ENCODE measurements at places on chromosomes 6 and 20.

- no peak for DNase-seq
These were observed 289.1 kb upstream of the PREP start for GRCh38 chr6:105691971-105692370.

DNA sequence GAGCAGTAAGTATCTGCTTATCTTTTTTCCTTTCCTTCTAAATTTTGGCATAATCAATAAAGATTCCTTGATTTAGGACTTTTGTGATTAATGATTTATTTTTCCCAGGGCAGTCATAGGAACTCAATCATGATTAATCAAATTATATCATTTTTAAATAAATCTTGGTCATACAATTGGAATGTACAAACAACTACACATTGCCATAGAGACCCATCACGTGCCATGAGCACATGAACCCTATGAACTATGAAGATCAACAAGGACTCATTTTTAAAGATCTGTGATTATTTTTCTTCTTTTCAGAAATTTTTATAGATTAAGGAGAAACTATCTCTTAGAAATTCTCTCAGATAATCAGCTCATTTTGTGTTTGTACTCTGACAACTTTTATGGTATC, 622.4 kb downstream of the BCKDHB start:
- no peak for DNase-seq

GRCh38 chr6:123189816-123190215, 193.8 kb downstream of the CLVS2 start:
- DNase-seq: no peak

- no peak for DNase-seq
These were observed 8.5 kb upstream of the MRPS10 start for GRCh38 chr6:42226161-42226611.

- DNase-seq: no peak
These were observed 2.5 kb upstream of the CLDN20 start for GRCh38 chr6:155261111-155261900.

DNA sequence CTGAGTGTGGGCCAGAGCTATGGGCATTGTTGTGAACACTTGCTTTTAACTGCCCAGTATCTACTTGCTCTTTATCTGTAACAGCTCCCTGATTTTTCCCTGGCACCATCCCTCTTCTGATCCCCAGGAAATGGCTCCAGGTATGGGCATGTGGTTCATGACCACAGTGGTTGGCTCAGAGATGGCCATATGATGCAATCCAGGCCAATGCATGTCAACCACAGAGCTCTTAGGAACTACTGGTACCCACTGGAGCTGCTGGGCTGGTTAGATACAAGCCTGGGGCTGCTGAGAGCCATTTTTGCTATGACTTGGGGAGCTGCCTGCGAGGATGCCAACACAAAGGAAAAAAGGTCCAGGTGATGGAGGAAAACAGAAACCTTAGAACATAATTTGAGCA, 55.6 kb downstream of the KCNB1 start:
- no peak for DNase-seq

DNA sequence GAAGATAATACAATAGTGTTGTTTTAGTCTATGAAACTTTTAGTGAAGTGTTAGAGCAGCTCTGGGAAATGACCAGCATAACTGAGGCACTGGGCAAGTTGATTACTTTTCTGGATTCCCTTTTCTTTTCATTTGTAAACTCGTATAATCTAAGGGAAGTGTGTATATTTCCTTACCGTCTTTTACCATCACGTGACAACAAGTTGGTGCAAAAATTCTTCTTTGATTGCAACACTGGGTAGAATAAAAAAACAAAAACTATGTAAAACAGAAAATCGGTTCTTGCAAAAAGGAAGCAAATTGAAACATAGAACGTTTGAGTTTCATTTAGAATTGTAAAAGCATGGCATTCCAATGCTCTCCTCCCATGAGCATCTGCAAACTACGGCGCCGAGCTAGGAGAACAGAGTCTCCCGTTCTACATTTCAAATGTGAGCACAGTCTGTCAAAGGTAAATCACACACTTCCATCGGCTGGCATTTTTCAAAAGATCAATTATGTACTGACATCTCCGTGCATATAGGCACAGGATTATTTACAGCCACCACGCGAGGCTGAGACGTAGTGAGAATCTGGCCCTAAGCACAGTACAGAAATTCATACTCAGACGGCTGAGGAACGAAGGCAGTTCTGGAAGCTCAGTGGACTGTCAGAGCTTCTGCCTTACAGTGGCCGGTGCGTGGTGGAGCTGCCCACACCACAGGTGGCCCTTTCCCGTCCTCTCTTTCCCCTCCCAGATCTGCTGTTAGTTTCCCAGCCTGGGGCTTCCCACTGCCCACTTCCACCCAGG, 314.0 kb downstream of the BMP7 start:
- DNase-seq: no peak

DNA sequence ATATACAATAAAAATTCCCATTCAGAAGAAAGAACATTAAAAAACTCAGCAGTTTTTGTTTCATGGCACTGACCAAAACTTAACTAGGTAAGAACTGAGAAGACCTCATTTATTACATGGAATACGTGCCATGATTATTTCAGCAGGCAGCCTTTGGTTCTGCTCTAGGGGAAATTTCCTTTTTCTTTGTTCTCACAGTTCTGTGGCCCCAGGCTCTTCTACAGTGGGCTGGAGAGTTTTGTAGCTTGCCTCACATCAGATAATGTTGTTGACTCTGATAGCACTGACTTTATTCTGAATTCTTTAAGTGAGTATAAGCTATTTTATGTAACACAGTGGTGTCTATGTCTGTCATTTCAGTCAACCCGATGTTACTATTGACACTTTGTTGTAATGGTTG, 844.3 kb downstream of the TBC1D32 start:
- DNase-seq: no peak

DNA sequence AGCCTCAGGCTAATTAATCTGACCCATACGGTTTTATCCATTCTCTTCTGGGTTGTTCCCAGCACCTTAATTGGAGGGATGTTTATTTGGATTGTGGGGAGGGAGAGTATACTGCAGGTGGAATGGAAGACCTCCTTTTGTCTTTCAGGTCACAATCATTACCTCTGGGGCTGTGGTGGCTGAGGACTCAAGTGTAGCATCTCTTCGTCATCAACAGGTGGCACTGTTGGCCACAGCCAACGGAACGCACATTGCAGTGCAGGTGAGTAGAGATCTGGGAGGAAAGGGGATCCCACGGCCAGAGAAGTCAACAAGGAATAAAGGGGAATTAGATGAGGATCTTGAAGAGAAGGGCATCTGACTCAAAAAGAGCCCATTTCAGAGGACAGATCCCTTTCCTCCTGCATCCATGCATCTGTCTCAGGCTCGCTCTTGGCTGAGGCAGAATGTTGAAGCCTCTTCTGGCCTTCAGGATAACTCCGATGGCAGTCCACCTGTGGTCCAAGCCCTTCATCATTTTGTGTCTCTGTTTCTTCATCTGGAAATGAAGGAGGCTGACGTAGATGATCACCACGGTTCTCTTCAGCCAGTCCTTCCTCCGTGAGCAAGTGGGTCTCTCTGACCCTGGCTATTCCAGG, 3.2 kb upstream of the DEF6 start:
- DNase-seq: peak; percentile 40

DNA sequence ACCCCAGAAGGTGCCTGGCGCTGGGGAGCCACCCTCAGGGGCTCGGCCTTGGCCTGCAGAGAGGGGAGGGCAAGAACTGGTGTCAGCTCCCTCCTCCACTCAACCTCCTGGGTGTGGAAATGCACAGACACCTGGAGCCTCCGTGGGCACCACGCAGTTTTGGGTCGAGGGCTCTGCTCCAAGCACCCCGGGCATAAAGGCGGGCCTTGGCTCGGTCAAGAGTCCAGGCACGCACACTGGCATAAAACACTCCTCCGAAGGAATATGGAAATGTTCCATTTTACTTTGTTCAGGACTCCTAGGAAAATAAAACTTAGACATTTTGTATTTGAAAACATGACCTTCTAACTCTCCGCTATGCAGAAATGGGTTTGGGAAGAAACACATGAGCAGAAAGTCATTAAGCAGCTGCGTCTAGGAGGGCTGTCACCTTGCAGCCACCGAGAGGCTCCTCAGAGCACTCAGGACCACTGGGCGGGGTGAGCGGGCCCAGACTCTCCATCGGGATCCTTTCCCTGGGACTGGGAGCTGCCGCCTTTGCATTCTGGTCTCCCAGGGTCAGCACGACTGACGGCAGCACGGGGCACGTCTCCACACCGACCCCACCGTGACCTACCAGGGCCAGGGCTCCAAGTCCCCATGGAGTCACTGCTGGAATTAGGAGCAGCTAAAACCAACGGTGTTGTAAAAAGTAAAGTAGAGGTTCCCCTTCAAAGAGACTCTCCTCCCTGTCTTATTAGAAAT, 46.0 kb upstream of the DACT2 start:
- DNase-seq: no peak

GRCh38 chr6:128240024-128240428, 280.4 kb downstream of the PTPRK start:
- DNase-seq: no peak

GRCh38 chr20:57498425-57499400, 26.2 kb downstream of the CTCFL start:
- DNase-seq: peak; percentile 12

DNA sequence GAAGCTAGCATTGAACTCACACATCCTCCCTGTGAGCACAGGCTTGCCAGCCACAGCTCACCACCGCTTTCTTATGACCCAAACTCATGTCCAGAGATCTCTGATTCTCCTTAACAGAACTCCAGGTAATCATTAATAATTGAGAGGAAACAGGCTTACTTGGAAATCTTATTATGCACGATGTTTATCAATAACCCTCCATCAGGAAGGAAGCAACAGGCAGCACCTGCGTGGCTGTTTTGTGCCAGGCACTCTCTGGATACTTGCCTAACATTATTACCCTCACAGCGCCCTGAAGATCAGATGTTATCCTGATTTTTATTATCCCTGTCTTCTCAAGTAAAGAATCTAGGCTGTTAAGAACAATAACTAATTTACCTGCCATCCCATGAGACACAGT, 306.6 kb downstream of the PRKN start:
- DNase-seq: no peak

GRCh38 chr6:30612213-30612612, 4.8 kb downstream of the PPP1R10 start:
- DNase-seq: no peak

DNA sequence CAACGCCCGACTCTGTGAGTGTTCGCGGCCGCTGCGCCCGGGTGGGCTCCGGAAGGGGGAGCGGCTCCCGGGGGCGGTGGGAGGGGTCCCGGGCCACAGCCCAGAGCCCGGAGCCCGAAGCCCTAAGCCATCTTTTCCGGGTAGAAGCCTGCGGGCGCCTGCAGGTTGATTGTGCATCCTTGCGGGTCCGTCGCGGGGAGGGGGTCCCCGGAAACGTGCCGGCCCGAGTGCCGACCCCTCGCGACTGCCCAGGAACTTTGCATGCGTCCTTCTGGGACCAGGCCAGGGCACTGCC, 413 bp downstream of the PTPRA start:
- peak; percentile 41 for DNase-seq

DNA sequence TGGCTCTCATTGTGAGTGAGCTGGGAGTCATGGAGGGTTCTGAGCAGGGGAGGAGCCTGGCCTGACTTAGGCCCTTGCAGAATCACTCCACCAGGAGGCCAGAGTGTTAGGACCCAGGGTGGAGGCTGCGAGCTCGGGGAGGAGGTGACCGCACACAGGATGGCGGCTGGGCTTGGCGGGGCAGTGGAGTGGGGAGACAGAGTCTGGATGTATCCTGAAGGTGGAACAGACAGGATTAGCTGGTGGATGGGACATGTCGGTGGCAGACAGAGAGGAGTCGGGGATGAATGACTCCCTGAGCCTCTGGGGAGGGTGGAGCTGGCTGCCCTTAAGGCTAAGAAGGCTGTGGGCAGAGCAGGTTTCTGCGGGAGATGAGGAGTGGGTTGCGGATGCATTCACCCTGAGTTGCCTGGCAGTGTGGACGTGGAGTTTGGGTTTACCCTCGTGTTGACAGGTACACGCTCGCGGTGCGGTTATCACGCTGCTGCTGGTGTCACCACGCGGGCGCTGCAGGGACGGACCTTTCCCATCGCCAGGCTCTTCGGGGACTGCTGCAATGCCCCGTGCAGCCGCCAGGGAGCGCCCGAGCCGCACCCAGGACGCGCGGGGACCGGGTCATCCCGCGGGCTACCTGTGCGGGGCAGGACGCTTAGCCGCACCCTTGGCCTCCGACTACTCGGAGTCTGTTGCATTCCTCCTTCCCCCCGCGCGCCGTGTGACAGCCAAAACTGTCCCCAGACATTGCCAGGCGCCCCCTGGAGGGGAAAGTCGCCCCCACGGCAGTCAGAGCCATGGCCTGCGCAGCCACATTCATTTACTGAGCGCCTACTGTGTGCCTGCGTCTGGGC, 43.0 kb upstream of the PTGIS start:
- DNase-seq: peak; percentile 48

DNA sequence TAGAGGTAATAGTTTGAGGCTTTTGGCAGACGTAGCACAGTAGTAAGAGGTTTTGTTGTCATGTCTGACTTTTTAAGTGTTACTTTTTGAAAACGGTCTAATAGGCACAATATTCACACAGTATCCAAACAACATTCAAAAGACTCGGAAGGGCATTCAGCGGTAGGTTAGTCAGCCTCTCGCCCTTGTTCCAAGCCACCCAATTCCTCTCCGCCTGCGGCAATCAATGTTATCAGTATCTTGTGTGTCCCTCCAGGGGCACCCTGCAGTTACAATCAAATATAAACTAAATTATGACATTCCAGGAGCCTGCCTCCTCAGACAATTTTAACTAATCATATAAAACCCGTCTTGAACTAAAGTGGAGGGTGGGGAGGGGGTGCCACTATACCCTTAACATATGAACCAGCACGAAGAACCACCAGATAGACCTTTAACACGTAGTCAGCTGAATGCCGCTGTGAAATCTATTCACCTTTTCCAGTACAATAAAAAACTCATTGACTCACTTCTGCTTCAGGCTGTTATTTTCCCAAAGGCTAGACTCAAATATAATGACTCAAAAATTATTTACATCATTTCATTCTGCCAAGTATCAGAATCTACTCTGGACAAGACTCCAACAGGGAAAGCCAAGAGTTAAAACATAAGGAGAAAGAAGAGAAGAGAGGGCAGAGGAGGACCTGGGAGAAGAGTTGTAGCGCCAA, 1.6 kb downstream of the TENT5A start:
- DNase-seq: no peak

DNA sequence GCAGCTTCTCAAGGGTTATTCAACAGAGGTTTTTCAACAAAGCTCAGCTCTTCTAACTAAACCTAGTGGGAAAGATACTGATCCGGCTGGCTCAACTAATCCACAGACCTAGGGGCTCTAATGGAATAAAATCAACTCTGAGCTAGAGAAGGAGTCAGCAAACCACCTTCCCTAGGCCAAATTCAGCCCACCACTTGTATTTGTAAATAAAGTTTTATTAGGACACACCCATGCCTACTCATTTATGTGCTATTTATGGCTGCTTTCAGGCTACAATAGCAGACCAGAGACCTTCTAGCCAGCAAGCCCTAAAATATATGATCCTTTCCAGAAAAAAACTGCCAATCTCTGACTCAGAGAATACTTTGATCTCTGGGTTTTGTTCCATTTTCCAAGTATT, 6.0 kb upstream of the RAB22A start:
- DNase-seq: no peak
